GM12878 (cell line): ENCODE measurements at places on chromosomes 6 and 20.

DNA sequence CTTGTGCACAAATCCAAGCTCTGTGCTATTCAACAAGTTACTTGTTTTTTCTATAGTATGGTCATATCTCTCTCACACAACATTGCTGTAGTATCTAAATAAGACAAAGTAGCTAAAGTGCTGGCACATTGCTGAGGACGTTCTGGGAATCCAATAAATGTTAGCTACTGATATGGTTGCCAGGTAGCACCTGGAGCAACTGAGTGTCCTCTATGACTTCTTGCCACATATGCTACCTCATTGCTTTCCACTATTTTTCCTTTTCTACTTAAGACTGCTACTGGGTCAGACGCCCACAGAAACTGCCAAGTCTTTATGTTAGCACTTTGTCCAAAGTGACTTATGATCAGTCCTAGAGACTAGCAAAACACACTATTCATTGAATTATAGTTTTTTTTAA is 85.3 kb downstream of the SYCP2 start:
- no peak for DNase-seq

DNA sequence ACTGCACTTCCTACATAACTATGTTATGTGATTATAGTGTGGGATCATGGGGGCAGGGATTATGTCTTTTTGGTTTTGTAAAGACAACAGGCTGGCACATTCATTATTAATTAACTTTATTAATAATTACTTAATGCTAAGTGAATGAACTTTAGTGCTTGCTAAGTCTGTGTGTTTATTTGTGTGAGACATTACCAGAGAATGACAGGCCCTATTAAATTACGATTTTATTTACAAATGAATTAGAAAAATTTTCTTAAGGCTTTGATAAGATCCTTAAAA is 100.9 kb downstream of the CD83 start:
- no peak for DNase-seq

GRCh38 chr6:168078943-168079405 is at the start of gene FRMD1:
FRMD1 (minus strand) TSS chr6:168079212; CDS start chr6:168079094, 118 bp downstream.
- DNase-seq = no peak

- DNase-seq = no peak
Measured at GRCh38 chr6:98840996-98841513, 6.7 kb downstream of the POU3F2 start.

- no peak for DNase-seq
Measured at GRCh38 chr6:150745896-150746295, 119.6 kb upstream of the MTHFD1L start.

DNA sequence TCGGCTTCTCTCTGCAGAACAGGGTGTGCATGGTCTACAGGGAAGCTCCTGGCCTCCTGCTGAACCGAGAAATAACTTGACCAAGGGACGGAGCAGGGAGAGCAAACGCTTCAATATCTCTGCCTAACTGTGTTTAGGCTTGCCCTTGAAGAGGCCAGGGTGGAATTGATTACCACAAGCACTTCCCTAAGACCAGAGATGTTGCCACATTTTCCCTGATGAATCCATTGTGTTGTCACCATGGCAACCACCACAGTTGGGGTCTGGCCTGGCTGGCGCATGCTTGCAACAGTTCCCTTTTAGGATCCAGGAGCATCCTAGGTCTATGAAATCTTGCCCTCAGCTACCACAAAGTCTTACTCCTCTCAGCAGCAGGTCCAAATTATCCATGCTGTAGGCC is 213.5 kb upstream of the SULF2 start:
- DNase-seq = no peak

DNA sequence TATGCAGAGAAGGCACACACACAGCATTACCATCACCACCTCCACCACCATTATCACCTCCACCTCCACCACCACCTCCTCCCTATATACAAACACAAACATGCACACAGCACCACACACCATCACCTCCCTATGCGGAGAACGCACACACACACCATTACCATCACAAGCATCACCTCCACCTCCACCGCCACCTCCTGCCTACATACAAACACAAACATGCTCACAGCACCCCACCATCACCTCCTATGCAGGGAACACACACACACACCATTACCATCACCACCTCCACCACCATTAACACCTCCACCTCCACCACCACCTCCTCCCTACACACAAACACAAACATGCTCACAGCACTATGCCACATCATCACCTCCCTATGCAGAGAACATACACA is 236.5 kb upstream of the AFDN start:
- no peak for DNase-seq

GRCh38 chr20:13102694-13103093 is 93.9 kb downstream of the SPTLC3 start:
- DNase-seq = no peak

DNA sequence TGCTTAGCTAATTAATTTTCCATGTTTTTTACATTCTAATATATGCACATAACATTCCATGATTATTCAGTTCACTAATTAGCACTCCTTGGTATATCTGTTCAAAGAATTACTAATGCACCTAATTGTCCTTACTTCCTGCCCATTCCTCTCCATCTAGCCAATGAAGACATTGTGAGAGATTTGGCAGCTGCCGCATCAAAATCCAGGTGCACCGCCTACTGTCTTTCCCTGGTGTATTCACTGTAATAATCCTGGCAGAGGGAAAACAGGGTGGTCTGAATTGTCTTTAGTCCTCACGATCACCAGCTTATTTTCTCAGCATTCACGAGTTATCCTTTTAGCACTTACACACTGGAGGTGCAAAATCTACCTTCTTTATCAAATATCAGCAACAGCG is 61.0 kb upstream of the SCGN start:
- DNase-seq = no peak

- DNase-seq = no peak
Measured at GRCh38 chr6:16336911-16337294, 98.5 kb downstream of the GMPR start.

DNA sequence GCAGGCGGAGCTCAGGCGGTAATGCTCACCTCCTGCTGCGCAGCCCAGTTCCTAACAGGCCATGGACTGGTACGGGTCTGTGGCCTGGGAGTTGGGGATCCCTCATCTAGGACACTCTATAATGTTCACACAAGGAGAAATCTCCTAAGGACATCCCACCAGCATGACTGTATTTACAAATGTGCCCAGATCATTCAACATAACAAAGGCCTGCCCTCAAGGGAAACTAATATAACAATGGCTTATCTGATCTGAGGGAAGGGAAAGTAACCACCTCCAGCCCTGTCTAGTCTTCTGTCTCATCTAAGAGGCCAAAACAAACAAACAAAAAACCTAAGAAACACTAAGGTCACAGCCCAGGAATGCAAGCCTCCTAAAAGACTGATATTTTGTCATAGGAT is 232.8 kb downstream of the RNGTT start:
- DNase-seq = no peak

DNA sequence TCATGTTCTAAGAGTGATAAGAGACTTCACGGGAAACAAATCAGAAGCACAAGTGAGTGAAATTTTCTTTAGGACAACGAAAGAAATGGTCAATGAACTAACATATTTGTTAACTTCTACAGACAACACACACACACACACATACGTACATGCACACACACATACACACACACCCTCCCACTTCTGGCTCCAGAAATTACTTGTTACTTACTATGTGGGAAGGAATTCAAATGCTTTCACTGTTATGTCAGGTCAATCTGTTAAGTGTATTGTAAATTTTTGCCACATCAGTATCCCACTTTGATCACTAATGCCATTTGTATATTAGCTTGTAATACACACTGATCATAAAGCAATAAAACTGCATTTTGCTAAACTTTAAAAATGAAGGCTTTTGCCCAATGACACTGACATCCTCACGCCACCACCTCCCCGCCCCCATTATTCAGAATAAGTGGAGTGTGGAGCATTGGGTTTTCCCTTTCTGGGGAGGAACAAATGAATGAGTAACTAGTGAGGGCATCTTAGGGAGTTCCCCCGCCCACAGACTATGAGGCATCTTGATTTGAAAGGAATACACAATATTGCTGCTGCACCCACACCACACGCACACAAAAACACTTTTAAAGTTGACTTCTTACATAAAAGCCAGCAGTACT is 76.2 kb downstream of the ATXN1 start:
- DNase-seq = peak; percentile 56

DNA sequence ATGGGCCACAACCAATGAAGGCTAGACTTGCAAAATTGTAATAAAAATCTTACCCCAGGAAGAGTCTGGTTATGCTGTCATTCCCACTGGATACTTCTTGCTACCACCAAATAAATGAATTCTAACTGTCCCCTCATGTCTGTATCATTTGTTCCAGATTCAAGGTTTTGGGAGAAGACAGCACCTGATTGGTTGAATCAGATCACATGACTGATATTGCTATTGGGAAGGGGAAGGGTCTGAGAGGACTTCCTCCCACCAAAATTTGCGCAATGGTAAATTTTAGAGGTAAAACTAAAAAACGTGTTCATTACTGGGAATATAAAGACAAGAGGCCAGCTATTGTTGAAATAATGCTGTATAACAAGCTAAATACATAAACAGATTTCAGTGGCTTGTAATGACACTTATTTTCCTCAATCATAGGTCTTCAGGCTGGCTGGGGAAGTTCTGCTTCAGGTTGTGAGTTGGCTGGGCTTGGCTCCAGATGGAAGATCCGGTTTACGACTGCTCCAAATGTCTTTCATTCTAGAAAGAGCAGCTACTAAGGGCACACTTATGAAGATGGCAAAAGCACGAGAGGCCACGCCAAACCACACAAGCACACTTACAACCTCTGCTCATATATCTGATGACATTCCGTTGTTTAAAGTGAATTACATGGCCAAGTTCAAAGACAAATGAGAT is 27.1 kb upstream of the TASP1 start:
- no peak for DNase-seq

- no peak for DNase-seq
Measured at GRCh38 chr6:114762145-114762544, 419.3 kb upstream of the HS3ST5 start.

- DNase-seq = no peak
Measured at GRCh38 chr6:108556250-108556649, 4.5 kb upstream of the FOXO3 start.

DNA sequence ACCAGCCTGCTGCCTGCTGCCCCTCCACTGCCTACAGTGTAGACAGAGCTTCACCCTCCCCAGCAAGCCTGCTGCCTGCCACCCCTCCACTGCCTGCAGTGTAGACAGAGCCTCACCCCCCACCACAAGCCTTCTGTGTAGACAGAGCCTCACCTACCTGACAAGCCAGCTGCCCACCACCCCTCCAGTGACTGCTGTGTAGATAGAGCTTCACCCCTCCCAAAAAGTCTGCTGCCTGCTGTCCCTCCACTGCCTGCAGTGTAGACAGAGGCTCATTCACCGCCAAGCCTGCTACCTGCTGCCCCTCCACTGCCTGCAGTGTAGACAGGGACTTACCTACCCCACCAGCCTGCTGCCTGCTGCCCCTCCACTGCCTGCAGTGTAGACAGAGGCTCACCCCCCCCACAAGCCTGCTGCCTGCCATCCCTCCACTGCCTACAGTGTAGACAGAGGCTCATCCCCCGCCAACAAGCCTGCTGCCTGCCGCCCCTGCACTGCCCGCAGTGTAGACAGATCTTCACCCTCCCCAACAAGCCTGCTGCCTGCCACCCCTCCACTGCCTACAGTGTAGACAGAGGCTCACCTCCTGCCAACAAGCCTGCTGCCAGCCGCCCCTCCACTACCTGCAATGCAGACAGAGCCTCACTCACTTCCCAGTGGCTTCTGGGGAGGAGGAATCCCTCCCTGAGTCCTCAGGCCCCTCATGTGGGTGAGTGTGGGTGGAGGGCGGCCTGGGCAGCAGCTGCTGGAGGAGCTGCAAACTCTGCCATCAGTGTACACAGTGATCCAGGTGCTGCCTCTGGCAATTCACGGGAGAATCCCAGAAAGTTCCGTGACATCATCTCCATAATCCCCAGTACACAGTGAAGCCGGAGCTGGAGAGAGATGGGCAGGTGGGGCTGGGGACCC is 140.9 kb downstream of the DLL1 start:
- no peak for DNase-seq

- no peak for DNase-seq
Measured at GRCh38 chr6:124753562-124754105, 208.6 kb upstream of the RNF217 start.

DNA sequence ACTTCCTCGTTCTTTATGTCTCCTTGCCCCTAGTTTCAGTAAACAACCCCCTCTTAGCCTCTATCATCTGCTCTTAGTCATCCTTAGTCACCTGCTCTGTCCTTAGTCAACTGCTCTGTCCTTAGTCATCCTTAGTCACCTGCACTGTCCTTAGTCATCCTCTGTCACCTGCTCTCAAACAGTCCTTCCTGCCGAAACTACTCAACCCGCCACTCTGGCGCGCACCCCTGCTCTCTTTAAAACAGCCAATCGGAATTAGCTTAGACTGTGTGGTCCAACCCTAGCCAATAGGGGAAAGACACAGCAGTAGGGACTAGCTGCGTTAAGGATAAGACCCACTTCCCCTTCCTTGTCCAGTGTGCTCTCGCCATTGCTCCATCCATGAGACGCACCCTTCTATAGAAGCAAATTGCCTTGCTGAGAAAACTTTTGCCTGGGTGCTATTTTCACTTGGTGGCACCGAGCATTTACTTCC is 73.9 kb downstream of the BACH2 start:
- DNase-seq = no peak
